Endothelial cell (in vitro differentiated cells): ENCODE measurements at places on chromosomes 1 and 21.

DNA sequence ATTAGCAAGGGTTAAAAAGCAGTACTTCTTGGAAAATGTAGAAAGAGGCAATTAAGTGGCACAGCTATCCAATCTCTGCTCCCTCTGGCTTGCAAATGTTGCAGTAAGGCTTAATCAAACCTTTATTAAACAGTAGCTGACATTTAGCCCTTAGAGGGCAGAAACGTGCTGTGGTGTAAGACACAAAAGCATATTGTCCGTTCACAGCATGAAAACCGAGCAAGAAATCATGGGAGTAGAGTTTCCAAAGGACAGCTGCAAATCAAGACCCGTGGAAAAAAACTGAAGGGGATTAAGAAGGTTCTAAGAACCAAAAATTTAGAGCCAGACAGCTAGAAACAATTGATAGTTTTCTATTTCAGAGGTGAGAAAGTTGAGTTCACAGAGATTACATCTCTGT is 13.1 kb downstream of the ZP4 start:
- DNase-seq: no peak

DNA sequence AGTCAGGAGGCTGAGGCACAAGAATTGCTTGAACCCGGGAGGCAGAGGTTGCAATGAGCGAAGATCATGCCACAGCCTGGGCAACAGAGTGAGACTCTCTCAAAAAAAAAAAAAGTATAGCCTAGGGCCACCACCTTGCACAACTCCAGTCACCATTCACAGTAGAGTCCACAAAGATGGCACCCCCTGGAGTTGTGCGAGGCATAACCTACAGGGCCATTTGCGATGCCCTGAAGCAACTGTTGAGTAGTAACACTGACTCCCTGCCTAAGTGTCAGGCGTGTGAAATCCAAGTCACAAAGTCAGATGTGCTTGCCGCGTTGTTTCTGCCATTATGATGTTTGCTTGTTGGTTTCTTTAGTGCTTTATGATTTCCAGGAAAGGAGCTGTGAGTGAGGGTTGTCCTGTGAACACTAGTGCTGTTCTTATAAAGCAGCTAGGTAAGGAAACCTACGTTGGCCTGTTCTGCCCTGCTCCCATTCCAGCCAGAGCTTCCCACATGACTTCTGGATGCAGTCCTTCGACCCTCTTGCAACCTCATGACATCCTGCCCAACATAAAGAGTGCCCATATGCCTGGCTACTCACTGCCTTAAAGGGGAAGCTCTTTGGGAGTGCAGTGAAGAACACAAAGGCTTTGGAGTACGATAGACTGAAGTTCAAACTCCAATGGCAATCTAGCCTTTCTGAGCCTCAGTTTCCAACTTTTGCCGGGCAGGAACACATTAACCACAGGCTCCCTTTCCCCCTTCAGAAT is 29.8 kb downstream of the FHAD1 start:
- no peak for DNase-seq

- DNase-seq: no peak
Observed at GRCh38 chr1:76142771-76143540, 68.4 kb downstream of the ST6GALNAC3 start.

- no peak for DNase-seq
Observed at GRCh38 chr1:171879556-171879955, 38.3 kb downstream of the DNM3 start.

DNA sequence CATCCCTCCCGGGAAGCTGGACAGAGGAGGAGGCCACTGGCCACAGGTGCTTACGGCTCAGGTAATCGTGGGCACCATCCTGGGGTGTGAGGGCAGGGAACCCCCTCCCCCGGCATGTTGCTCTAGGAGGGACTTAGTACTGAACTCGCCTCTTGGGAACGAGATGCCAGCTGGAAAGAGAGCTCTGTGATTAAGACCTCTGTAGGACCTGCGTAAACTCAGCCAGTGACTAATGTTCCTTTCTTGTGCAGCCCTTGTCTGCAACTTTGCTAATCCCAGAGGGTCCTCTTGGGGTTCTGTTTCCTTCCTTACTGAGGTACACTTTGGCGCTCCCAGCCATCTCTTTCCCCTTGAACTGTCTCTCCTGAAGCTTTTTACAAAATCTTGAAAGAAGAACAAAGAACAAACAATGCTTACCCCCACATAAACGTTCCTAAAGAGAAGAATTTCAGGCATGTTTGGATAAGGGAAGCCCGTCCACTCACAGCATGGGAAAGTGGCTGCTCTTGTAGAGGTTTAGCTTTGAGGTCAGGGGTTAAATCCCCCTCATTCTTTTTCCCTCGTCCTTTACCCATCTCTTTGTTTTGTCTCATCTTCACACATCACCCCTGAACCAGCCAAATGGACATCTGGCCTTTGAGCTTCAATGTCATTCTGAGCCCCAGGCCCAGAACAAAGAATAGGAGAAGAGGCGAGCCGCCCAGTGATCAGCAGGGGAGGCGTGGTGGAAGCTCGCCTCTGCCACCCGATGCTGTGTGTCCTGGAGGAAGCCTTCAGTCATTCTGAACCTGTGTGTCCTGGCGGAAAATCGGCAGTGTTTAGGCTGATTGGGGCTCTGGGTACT is 37.4 kb downstream of the CITED4 start:
- no peak for DNase-seq

DNA sequence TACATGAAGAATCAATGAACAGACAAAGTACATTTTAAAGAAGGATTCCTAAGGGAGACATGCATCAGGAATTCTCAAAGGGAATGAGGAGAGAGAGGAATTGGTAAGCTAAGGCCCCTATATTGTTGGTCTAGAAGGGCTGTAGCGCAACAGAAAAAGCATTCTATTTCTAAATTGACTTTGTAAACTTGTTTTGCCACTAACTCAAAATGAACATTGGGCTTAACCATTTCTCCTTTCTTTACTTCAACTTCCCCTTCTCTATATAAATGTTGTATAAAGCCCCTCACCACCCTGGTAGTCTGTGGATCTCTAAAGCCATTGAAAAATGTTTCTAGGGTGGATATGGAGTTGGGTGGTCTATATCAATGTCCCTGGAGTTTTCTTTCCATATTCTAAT is 20.4 kb upstream of the OR6N2 start:
- no peak for DNase-seq

GRCh38 chr1:247906504-247907047 is 11.2 kb downstream of the OR2W3 start:
- DNase-seq: no peak

DNA sequence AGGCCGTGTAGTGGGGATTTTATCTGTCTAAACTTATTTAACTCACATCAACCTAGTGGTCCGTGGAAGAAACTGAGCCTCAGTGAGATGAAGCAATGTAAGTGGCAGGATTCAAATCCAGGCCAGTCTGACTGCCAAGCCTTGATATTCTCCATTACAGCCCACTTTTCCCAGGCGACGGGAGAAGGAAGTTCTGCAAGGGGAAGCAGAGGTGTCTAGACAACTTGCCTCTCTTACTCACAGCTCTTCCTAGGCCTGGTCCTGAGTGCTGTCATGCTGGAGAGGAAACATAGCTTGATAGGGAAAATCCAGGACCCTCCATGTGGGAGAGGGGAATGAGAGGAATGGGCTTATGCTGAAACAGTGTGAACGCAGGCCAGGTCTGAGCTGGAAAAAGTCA is 9.1 kb downstream of the CTSE start:
- DNase-seq: no peak

DNA sequence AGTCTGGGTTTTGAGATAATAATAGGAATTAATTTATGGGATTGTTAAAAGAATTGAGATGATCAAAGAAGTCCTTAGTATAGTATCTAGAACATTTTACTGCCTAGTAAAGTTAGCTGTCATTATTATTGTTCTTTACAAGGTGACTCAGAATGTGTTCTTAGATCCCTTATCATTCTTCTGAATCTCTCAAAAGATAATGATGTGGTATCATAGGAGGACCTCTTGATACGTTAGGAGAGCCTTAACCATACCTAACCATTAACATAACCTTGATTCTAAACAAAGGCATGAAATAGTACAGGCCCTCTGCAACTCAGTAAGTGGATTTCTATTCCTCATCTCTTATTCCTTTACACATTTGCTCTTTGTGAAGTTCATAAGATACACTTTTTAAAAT is 246.6 kb upstream of the CACYBP start:
- DNase-seq: no peak

GRCh38 chr1:109241841-109242345 is 7.4 kb upstream of the CELSR2 start:
- DNase-seq: no peak

- DNase-seq: no peak
Observed at GRCh38 chr1:27430903-27431600, 38.6 kb downstream of the GPR3 start.

DNA sequence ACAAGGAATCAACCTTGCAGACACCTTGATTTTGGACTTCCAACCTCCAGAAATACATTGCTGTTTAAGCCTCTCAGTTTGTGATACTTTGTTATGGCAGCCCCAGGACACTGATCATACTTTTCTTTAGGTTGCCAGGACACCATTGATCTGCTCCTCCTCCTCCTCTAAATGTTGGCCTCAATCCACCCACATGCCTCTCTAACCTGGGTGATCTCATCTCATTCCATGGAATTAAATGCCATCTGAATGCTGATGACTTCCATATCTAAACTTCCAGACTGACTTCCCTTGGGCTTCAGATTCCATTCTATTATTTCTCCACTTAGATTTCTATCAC is 7.4 kb upstream of the PPP1R15B start:
- no peak for DNase-seq

GRCh38 chr1:245771511-245772281 is 616.9 kb downstream of the KIF26B start:
- DNase-seq: no peak

DNA sequence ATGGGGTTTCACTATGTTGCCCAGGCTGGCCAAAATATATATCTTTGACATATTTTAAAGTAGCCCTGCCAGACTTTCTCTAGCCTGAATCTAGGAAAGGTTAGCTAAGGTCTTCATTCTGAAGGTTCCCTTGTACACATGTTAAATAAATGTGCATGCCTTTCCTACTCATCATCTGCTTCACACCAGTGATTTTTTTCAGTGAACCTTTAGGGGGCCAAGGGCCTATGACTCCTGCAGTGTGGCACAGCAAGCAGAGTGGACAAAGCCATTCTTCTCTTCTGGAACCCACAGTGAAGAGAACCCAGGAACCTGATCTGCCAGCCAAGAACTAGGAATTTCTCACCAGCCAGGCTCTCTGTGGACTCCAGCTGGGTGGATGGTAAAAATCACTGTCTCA is 22.9 kb downstream of the CBR1 start:
- DNase-seq: no peak
